ENCODE measurements at places on chromosomes 7 and 10.

GRCh38 chr10:113450906-113451305 is 101.9 kb upstream of the HABP2 start:
- DNase-seq = no peak

GRCh38 chr7:42765931-42766330 is 145.9 kb downstream of the C7orf25 start:
- DNase-seq = no peak

DNA sequence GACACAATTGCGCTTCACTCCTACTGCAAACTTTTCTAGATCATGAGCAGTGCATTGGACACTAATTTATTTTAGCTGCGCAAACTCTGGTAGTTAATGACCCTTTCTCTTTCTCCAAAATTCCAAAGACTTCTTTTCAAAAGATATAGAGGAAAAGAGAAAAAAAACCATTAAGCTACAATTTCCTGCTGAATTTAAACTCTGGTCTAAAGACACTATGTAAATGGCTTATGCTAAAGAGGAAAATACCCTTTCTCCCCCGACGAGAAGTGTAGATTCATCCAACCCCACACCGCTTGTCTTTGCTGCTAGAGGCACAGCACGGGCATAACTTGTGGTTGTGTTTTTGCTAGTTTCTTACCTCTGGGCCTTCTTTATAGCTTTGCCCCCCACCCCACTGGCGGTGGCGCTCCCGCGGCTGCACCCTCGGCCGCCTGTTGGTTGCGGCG is 84.1 kb downstream of the SNX10 start:
- no peak for DNase-seq

GRCh38 chr10:24331457-24331856 is 122.5 kb downstream of the KIAA1217 start:
- peak; percentile 19 for DNase-seq

GRCh38 chr7:148480479-148481146 is 110.0 kb upstream of the C7orf33 start:
- peak; percentile 31 for DNase-seq

GRCh38 chr10:91756286-91756685 is 41.9 kb upstream of the TNKS2 start:
- no peak for DNase-seq

DNA sequence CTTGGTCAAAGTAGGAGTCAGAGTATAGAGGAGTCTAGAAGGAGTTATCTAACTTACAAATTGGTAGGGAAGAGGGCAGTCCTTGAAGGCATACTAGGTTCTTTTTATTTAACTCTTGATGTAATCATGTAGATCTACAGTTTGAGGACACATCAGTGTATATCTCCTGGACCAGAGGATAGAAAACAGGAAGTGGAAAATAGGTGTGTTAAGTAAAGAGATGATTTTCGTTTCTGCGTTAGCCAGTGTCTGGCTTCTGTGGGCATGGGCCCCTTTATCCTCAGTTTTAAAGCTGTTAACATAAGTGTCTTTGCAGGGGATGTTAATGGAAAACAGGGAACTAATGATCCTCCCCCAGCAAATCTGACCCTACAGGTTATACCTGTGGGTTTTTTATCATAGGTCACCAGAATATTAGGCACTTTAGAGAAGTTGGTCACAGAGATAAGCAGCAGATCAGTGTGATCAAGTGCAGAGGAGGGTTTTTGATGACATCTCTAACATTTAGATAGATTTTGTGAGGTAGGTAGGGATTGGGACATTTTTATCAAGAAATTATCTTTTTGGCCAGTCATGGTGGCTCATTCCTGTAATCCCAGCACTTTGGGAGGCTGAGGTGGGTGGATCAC is 58.6 kb upstream of the PRSS1 start:
- DNase-seq = no peak

DNA sequence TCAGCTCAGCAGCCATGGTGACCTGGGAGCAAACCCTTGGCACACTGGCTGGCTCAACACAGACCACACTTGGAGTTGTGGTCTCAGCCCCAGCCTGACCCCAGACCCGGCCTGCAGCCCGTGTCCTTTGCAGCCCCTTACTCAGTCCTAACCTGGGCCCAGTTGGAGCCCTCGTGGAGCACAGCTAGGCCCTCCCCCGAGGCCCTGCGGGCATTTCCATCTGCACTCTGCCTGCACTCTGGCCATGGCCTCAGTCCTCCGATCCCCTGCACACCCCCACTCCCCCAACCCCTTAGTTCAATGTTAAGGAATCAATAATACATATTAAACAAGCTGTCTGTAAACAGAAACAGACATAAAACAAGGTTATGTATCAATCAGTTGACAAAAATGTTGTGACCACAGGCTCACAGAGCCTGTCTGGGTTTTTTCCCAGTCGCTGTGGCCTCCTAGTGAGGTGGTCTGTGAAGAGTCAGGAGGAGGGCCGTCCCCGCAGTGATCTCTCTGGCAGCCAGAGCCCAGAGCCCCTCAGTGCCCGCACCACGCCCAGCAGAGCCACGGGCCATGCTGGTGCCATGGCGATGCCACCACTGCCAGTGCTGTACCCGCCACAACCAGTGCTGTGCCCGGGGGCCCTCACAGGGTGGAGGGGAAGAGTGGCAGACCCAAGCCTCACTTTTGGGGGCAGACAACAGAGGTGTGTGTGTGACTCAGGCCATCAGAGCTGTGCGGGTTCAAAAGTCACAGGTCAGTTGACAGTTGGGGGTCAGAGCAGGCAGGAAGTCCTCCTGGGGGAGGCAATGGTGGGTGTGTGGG is 25.5 kb downstream of the GHRHR start:
- DNase-seq = no peak

GRCh38 chr10:29517352-29517923 is 117.3 kb downstream of the SVIL start:
- peak; percentile 36 for DNase-seq

DNA sequence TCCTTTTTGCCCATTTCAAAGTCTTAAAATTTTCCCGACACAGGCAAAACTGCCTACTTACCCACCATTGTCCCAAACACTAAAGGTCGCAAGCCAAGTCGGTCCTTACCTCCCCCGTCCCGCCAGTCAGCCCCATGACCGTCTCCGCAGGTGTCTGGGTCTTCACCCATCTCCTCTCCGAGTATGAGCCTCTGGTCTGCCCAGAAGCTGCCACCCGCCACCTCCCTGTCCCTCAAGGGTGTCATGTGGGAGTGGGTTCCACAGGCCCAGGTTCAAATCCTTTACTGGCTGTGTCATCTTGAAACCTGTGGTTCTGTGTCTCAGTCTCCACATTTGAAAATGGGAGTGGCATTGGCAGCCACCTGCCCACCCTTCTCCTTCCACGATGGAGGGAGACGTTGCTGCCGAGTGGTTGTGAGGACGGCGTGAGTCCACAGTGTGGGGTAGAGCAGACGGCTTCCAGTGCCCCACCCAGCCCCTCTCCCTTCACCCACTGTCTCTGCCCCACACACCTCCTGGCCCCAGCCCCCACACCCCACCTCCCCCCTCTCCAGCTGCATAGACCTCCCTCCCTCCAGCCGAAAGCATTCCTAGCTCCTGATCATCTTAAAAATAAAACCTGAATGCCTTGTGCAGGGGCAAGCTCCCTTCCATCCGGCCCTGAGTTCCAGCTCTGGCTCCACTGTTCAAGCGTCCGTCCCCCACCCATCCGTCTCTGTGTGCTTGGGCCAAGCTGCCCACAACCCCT is 35.3 kb downstream of the FOXL3 start:
- no peak for DNase-seq

- DNase-seq = no peak
These were observed 19.9 kb downstream of the SLC26A4 start for GRCh38 chr7:107680478-107680877.

- no peak for DNase-seq
These were observed 83.8 kb downstream of the ABCA13 start for GRCh38 chr7:48255046-48255445.

- DNase-seq = no peak
These were observed 103.5 kb upstream of the CCDC6 start for GRCh38 chr10:60009710-60010383.

GRCh38 chr10:77234599-77234998 is 403.0 kb downstream of the KCNMA1 start:
- no peak for DNase-seq

DNA sequence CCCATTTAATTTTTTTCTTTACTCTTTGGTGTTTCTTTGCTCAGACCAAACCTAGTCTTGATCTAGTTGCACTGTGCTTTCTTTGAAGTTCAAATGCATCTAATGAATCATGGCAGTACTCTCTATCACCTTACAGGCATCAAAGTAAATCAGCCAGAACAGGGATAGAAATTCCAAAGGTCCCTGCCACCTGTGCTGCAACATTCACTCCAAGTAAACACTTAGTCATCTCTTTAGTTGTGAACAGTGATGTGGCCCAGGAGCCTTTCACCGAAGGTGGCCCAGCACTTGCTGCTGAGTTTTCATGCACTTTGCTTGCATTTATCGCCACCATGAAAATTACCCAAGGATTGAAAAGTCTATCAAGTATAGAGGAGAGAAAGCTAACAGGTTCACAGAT is 314.1 kb upstream of the ETV1 start:
- no peak for DNase-seq

DNA sequence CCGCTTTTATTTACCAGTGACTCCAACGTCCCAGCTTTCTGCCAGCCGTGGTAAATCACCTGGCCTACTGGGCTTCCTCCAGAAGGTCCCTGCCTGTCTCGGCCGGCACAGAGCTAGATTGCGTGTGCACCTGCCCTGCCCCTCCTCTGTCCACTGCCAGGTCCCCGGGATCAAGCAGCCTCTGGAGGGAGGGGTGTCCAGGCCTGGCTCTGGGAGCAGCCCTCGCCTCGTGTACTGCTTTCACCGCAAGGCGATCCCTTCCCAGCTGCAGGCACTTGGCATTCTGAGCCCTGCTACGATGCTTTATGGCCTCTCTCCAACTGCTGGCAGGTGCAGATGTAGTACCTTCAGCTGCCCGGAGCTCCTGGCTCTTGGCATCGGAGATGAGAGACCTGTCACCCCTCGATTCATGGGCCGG is 7.4 kb downstream of the SLC29A3 start:
- DNase-seq = no peak

- DNase-seq = no peak
These were observed 29.0 kb downstream of the ATOH7 start for GRCh38 chr10:68202960-68203353.

DNA sequence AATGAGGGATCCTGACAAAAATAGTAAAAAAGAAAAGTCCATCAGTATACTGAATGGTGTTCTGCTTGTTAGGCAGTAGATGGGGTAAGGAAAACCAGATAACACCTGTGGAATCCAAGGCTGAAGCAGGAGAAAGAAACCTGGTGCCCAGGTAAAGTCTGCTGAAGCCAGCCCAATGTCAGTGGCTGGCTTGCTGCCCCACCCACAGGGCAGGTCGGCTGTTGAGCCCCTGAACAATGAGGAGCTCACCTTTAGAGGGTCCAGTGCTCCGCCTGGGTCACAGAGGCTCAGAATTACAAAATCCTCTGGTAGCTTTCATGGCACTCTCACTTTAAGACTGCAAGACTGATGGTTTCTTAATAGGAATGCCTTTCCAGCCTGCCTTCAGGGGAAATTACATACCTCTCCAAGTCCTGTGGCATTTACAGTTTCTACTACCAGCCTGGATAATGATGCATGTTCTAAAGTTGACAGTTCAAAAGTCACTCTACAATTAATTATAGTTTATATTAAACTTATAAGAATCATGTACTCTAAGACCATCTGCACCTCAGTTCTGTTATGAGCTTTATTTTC is 23.8 kb downstream of the DHX32 start:
- DNase-seq = no peak

DNA sequence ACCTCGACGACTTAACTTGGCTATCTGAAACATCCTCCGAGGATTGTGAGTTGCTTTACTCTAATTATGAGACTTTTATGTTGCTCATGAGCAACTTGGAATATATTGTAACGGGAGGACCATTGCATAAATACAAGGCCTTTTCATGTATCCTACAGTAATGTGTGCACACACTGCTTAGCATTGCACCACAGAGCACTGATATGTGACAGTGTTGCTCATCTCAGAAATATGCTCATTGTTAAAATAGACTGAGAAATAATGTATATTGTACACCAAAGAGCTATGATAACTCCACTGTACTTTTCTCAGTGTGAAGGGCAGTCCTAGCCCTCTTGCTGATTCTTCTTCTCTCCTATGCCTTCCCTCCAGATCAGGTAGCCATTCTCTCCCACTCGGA is 102.8 kb upstream of the CDK13 start:
- DNase-seq = no peak

GRCh38 chr7:117019786-117020590 is 66.7 kb downstream of the ST7 start:
- DNase-seq = no peak

DNA sequence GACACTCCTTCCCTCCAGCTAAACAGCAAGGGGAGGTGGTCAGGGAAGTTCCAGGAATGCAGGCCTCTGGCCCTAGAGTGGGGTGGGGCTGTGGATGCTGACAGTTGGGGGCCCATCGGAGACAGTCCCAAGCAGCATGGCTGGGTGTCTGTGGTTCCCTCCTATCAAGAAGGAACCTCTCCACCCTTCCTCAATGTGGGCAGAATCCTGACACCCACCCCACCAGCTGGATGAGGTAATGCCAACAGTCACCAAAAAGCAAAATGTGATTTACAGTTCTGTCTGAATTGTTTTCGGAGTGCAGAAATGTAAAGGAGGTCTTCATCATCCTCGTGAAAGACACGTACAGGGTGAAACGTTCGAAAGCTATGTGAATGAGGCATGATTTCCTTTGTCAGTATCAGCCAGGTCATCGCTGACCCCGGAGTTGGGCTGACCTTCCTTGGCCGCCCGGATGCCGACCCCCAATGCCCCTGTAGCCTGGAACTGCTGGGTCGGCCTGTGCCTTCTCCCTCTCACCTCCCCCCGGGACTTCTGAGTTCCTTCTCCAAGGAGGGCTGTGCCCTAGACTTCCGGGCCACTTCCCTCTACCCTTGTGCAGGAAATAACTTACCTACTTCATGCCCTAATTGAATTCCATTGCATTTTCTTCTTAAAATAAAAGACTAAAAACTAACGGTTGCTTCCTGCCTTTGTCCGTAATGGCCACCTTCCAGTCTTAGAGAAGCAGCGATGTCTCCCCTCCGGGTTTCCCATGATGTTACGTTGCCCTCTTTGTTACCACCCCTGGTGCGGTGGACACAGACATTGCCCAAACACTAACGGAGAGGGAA is 24.5 kb downstream of the FOXK1 start:
- DNase-seq = no peak

- peak; percentile 60 for DNase-seq
These were observed 74.2 kb upstream of the ANLN start for GRCh38 chr7:36315309-36315944.

GRCh38 chr10:99808270-99808669 is 25.8 kb downstream of the ABCC2 start:
- no peak for DNase-seq

GRCh38 chr7:48337012-48337621 is 165.9 kb downstream of the ABCA13 start:
- no peak for DNase-seq

DNA sequence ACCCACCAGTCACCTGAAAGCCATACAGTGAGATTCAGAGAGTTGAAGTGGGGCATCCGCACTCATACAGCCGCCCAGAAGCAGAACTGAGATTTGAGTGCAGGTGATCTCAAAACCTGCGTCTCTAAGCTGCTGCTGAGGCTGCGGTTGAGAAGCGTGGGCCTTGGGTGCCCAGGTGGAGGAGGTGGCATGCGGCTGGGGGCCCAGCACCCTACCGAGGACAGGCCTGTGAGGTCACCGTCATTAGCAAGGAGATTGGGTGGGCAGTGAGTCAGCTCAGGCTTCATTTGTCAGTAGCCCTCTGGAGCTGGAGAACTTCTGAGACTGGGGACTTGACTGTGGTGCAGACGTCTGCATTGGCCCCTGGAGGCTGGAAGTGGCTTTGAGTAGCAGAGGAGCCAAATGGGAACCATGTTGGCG is 29.8 kb downstream of the ZMIZ1 start:
- peak; percentile 70 for DNase-seq

- DNase-seq = no peak
These were observed 40.6 kb upstream of the TSPAN13 start for GRCh38 chr7:16712916-16713315.

- no peak for DNase-seq
These were observed 21.3 kb downstream of the CYP2W1 start for GRCh38 chr7:1004018-1004852.

All from RPMI8226 (cell line).